CD4-positive, CD25-positive, alpha-beta regulatory T cell (primary cell): ENCODE measurements at places on chromosomes 7 and 10. TPM values are rescaled to one million over a fixed set of nuclear protein-coding genes. Genes with fewer than 3 reads are reported as not detected.

The PRXL2A gene
- 0.76 TPM for total RNA-seq

DNA sequence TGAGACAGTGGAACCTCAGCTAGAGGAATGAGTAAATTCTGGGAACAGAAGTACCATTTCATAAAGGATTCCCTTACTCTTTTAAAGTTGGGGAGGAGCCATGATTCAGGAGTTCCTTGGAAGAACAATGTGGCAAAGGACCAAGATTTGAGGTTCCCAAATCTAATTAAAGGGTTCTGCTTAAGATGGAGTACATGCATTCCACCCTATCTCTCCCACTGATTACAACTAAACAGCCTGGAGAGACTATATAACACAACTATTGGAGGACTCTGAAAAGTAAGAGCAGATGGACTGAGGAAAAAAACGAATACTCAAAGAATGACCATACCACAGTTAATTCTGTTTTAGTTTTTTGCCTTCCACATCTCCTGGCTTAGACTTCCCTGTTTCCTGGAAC lies 212.9 kb upstream of the IMMP2L start:
- no peak for DNase-seq
- H3K36me3 ChIP-seq, result no peaks in the 10 kb centered on the region
- no peaks in the 10 kb centered on the region for H3K4me1 ChIP-seq
- no peak overlapping the region for H3K4me3 ChIP-seq

DNA sequence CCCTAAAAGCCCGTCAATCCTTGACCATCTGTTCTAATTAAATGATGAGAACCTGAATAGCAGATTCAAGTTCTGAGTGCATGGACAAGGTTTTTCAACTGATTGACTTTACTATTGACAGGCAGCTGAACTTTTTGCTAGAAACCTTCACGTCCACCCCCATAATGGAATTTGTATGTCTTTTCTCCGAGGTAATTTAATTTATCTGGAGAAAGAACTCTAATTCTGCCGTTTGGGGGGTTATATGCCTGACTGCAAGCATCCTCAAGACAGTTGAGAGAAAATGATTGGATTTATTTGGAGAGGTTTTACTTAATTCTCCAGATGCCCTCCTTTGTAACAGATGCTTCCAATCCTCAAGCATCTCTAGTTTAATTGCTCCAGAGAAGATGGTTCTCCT lies 1053.4 kb upstream of the AUTS2 start:
- H3K36me3 ChIP-seq, result no peaks in the 10 kb centered on the region
- H3K27me3 ChIP-seq, result no peaks in the 10 kb centered on the region
- no peak for DNase-seq
- H3K4me1 ChIP-seq, result no peaks in the 10 kb centered on the region
- H3K27ac ChIP-seq, result no peak overlapping the region

DNA sequence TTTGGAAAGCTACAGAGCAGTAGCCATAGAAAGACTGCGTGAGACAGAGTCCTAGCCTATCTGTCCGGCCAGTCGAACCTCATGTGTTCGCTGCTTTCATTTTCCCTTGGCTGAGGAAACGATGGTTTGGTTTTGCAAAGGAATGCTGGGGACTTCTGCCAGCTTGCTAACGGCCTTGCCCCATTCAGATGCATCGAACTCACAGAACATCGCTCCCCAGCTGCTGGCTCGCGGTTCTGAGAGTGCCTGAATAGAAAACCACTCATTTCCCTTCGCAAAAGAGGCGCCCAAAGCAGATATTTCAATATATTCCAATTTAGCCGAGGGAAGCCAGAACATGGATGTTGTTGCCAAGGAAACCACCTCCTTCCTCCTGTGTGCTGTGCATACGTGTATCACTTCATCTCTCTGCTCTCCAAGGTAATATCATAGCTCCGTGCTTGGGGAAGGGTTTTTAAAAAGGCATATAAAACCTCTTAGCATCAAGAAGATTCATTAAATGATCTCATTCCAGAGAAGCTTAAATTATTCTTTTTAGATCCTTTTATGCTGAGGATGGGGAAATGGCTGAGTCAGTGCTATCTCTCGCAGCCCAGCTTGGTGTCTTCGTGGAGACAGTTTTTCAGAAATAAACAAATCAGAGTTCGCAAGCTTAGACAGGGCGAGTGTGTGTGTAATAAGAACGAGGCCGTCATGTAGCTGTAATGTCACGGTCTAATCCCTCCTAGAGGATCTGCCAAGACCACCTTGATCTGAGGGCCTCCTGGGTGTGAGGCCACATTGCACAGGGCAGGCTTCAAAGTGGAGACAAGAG lies 215.2 kb downstream of the RPS24 start:
- DNase-seq, result no peak
- H3K36me3 ChIP-seq, result no peaks in the 10 kb centered on the region
- H3K4me1 ChIP-seq, result peaks cover 6% of the 10 kb centered on the region
- no peak overlapping the region for H3K27ac ChIP-seq

- no peak overlapping the region for H3K27ac ChIP-seq
- no peaks in the 10 kb centered on the region for H3K27me3 ChIP-seq
- peaks cover 51% of the 10 kb centered on the region for H3K36me3 ChIP-seq
- no peak for DNase-seq
- no peaks in the 10 kb centered on the region for H3K4me1 ChIP-seq
Measured at GRCh38 chr10:74096777-74097176, 53.9 kb downstream of the AP3M1 start.

DNA sequence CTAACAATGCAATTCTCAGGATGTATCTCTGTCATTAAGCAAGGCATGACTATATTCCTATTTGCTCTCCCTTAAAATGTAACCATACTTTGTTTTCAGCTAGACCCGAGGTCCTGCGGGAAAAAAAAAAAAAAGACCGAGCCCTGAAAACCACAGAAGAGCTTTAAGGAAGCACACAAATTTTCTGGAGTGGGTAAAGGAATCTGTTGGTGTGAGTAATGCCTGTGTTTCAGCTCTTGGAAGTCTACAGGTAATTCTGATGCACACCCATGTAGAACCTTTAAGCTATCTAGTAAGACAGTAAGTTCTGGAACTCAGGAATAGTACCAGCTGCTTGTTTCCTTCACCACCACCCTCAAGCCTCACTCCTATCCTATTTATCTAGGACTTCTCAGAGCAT lies 351.1 kb downstream of the PARD3 start:
- H3K4me1 ChIP-seq, result no peaks in the 10 kb centered on the region
- H3K27ac ChIP-seq, result no peak overlapping the region
- no peaks in the 10 kb centered on the region for H3K36me3 ChIP-seq
- no peaks in the 10 kb centered on the region for H3K27me3 ChIP-seq

The DGKB gene
- not detected for total RNA-seq

DNA sequence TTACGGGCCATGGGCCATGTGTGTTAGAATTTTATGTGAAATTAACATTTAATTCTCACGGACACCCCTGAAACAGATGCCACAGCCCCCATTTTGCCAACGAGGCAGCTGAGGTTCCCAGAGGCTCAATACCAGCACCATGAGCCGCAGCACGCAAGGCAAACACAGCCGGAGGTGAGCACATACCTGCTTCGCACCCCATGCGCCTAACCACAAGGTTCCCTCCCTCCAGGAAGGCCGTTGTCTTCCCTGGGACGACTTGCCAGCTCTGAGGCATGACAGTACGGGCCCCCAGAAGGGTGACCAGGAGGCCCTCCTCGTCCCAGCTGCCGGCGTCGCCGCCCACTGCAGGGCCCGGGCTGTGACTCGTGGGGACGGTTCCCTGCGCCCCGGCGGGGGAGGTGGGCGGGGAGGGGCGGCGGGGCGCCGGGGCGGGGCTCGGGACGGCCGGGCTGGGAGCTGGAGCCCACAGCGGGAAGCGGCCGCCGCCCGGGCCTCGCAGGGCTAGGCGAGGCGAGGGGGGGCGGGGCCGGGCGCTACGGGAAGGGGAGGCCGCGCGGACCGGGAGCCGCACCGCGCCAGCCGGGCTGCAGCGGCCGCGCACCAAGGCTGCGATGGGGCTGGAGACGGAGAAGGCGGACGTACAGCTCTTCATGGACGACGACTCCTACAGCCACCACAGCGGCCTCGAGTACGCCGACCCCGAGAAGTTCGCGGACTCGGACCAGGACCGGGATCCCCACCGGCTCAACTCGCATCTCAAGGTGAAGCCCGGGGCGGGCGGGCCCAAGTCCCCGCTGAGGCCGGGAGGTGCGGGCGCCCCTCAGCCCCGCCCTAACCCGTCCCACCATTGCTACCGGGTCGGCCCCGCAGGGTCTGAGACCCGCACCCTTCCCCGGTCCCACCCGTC lies at the start of gene CAV2:
Gene CAV2 (plus strand): TSS at position 571 of the 910 bp plus-strand sequence. CDS start 44 bp downstream, at position 615.
- no peak within 1 kb of the TSS for H3K4me3 ChIP-seq
- H3K27me3 ChIP-seq, result peaks cover 42% of the 10 kb centered on the region
- H3K36me3 ChIP-seq, result no peaks in the 10 kb centered on the region

The FGL2 gene
- total RNA-seq, result 8.1 TPM

- H3K27me3 ChIP-seq, result peaks cover 8% of the 10 kb centered on the region
- H3K4me3 ChIP-seq, result no peak overlapping the region
- no peak for DNase-seq
- H3K36me3 ChIP-seq, result no peaks in the 10 kb centered on the region
Measured at GRCh38 chr7:77501192-77501515, 35.9 kb upstream of the PTPN12 start.

GRCh38 chr7:75045881-75046280 lies 27.7 kb downstream of the RCC1L start:
- no peaks in the 10 kb centered on the region for H3K4me1 ChIP-seq
- H3K27me3 ChIP-seq, result no peaks in the 10 kb centered on the region
- no peak overlapping the region for H3K4me3 ChIP-seq
- DNase-seq, result no peak
- H3K27ac ChIP-seq, result no peak overlapping the region

- no peaks in the 10 kb centered on the region for H3K4me1 ChIP-seq
- no peak overlapping the region for H3K27ac ChIP-seq
- no peaks in the 10 kb centered on the region for H3K36me3 ChIP-seq
Measured at GRCh38 chr7:119177863-119178262, 953.4 kb downstream of the ANKRD7 start.

- H3K4me3 ChIP-seq, result no peak overlapping the region
- no peaks in the 10 kb centered on the region for H3K27me3 ChIP-seq
- no peak for DNase-seq
- H3K4me1 ChIP-seq, result no peaks in the 10 kb centered on the region
Measured at GRCh38 chr7:47373871-47374451, 207.9 kb downstream of the TNS3 start.

DNA sequence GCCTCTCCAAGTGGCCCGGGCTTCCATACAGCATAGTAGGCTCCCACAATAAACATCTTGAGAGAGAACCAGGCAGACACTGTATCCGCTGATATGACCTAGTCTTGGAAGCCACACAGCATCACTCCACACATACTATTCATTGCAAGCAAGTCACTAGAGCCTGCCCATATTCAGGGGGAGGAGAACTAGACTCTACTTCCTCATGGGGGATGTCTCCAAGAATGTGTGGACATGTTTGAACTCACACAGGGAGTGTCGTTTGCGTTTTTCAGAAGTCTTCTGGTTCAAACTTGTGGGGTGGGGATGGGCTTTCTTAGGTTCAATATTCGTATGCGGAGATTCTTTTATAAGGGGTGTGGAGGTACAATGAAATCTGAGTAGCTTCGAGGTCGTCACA lies 232.6 kb upstream of the HABP2 start:
- no peak for DNase-seq
- no peaks in the 10 kb centered on the region for H3K27me3 ChIP-seq
- H3K36me3 ChIP-seq, result no peaks in the 10 kb centered on the region
- no peak overlapping the region for H3K4me3 ChIP-seq
- H3K27ac ChIP-seq, result no peak overlapping the region

DNA sequence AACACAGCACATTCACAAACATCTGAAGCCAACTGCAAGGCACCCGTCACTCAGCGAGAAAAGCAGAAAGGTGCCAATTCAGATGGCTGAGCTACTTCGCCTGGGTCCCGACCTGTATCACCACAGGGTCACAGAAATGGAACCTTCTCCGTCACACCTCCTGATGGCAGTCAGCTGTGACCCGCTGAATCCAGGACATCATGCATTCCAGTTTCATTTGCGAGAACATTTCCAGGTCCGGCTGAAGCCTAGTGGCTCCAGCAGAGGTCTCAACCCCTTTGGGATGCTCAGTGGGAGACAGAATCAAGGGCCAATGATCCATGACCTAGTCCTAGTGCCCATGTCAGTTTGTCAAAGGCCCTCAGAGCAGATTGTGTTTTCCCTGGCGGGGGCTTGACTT lies 193.6 kb upstream of the KLF14 start:
- no peak for DNase-seq
- H3K4me3 ChIP-seq, result peak overlapping the region; percentile 37
- H3K4me1 ChIP-seq, result peaks cover 93% of the 10 kb centered on the region

DNA sequence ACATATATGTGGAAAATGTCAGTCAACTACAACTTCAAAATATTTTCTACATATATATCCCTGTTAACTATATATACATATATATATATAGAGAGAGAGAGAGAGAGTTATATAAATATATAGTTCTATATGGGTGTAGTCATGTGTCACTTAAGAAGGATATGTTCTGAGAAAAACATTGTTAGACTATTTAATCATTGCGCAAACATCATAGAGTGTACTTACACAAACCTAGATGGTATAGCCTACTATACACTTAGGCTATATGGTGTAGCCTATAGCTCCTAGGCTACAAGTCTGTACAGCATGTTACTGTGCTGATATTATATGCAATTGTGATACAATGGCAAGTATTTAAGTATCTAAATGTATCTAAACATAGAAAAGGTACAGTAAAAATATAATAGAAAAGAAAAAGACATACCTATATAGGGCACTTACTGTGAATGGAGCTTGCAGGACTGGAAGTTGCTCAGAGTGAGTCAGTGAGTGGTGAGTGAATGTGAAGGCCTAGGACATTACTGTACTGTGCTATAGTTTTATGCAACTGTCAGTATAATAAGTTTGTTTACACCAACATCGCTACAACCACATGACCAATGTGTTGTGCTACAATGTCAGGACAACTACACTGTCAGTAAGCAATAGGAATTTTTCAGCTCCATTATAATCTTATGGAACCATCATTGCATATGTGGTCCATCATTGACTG lies 18.0 kb upstream of the FGL2 start:
- H3K4me1 ChIP-seq, result peaks cover under 1% of the 10 kb centered on the region
- no peak overlapping the region for H3K4me3 ChIP-seq
- H3K36me3 ChIP-seq, result no peaks in the 10 kb centered on the region
- no peaks in the 10 kb centered on the region for H3K27me3 ChIP-seq

DNA sequence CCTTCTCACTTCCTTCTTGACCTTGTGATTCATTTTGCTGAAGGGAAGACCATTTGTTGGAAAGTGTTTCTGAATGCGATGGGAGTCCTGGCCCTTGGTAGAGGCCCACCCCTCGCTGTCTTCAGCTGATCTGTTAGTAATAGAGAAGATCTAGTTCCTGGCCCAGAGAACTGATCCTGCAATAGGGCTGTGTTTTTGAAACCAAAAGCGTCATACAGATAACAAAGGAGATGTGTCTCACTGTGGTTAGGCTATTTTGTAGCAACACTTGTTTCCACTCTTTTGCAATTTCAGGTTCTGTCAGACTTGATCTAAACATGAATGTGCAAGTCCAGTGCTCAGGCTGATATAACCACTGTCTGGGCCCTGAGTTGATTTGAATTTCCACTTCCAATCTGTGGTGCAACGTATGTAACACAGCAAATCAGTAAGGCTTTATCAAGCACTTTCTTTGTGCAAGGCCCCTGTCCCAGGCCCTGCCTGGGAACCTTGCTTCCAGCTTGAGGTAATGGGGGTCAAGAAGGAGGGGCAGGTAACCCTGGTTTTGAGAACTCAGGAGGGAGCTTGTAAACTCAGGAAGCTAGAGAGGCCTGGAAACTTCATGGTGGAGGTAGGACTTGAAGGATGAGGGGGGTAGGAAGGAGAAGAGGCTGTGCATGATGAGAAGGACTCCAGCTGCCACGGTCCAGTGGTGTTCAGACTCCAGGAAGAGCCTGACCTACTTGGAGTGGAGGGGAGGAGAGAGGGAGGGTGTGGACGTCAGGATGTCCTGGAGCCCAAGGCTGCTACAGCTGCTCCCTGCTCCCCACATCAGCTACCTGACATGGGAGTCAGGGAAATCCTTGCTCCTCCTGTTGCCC lies 42.2 kb upstream of the SRGN start:
- peak overlapping the region; percentile 54 for H3K4me3 ChIP-seq
- no peaks in the 10 kb centered on the region for H3K27me3 ChIP-seq
- H3K27ac ChIP-seq, result peak overlapping the region; percentile 84
- DNase-seq, result peak; percentile 69
- no peaks in the 10 kb centered on the region for H3K36me3 ChIP-seq

The GIMAP7 gene
- total RNA-seq, result 64.2 TPM
